ENCODE measurements at places on chromosomes 4 and X.

- DNase-seq: no peak
These were observed 60.6 kb downstream of the OPHN1 start for GRCh38 chrX:68372665-68373064.

DNA sequence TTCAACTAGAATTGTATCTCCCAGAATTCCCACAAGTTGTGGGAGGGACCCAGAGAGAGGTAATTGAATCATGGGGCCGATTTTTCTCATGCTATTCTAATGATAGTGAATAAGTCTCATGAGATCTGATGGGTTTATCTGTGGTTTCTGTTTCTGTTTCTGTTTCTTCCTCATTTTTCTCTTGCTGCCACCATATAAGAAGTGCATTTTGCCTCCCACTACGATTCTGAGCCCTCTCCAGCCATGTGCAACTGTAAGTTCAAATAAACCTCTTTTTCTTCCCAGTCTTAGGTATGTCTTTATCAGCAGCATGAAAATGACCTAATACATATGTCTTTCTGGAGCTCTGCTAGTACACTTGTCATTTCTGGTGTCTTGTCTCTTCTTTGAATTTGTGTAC, 22.1 kb upstream of the OR13H1 start:
- DNase-seq: no peak

- no peak for DNase-seq
These were observed 115.9 kb downstream of the RAB28 start for GRCh38 chr4:13368217-13368616.

DNA sequence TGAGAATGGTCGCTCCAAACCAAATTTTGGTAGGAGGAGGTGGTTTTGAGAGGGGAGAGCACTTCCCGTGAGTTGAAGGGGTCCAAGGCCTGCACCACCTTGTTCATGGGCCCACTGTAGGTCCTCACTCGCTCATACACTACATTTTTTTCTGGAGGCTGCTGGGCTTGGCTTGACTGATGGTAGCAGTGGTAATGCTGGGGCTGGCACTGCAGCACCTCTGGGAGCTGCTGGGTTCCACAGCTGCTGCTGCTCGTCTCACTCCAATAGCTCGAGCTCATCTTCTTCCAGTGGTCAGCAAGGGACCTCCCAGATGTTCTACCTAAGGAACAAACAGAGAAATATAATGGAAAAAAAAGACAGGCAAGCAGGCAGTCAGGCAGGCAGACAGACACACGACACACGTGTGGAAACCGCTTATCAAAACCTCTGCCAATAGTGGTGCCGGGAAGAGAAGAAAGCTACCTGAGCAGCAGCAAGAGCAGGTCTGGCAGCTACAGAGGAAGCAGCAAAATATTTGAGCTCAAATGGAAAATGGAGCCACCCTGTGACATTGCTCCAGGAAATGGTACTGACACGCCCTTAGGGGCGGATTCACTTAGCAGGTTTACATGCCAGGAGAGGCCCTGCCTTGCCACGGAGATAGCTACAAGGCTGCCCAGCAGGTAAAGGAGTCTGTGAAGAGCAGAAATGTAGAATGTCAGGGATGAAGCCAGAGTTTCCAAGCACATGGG, at the start of gene POF1B:
POF1B (minus strand) TSS at position 492 of the 734 bp plus-strand sequence; CDS start at position 281, 211 bp downstream.
- no peak for DNase-seq

Measured in stimulated activated CD4-positive, alpha-beta T cell treated with anti-CD3 and anti-CD28 coated beads, Interleukin-1b, Interleukin-23, amount 100 ng/mL, for 48 hours (primary cell).